Retinal pigment epithelial cell (primary cell): ENCODE measurements at places on chromosomes 2 and 18.
A peak's percentile ranks its signal among the peaks of the same experiment; 100 is the strongest.

GRCh38 chr2:158676295-158676694, 118.8 kb upstream of the DAPL1 start:
- DNase-seq: no peak

- DNase-seq: no peak
Observed at GRCh38 chr18:65749841-65750240, 971 bp upstream of the CDH7 start.

- DNase-seq: no peak
Observed at GRCh38 chr18:10410472-10411308, 43.7 kb upstream of the APCDD1 start.

- DNase-seq: no peak
Observed at GRCh38 chr2:56230156-56230555, 46.4 kb downstream of the CCDC85A start.

GRCh38 chr2:239086325-239087020, 238.6 kb downstream of the TWIST2 start:
- DNase-seq: no peak

DNA sequence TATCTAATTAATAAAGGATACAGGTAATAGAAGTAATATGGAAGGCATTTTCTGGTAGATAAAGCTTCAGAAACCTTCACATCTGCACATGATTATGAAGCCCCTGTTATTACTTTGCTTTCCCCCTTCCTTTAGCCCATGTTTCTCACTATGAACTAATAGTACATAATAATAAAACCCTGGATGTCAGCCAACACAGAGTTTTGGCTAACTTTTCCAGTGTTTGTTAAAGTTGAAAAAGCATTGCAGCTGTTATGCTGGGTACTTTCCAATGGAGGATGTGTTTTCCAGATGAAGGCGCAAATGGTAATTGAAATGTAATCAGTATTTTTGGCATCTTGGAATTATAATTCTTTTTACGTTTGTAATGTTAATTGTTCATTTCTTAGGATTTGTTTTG, 43.5 kb downstream of the SPTBN1 start:
- DNase-seq: no peak

GRCh38 chr2:182319556-182320505, 107.0 kb downstream of the PDE1A start:
- no peak for DNase-seq

DNA sequence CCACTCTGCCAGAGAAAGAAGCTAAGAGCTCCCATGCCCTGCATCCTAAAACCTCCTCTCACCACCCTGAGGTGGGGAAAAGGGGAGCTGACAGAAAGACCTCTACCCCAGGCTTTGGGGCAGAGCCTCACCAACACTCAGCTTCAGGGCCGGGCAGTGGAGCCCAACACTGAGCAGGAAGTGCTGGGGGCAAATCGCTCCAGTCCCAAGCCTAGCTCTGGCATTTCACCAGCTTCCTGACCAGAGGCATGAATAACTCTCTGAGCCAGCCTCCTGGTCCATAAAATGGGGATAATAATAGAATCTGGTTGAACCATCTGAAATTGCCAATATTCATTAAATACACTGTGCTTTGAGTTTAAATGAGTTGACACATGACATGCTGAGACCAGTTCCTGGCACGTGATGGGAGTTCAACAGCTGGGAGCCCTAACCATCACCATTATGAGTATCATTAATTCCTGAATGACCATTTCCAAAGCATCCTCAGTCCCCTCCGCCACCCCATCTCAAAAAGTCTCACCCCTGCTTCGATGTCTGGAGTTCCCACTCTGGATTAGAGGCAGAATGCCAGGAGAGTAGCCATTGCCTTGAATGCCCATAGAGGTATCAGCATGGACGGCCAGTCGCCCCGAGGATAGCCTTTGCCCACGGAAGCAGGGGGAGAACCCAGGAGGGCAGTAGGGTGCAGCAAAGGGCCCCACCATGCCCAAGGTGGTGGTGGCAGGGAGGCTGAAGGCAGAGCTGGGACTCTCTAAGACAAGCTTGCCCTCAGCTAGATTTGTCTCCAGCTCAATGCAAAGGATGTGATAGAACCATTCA, 153.4 kb downstream of the TNS1 start:
- no peak for DNase-seq

DNA sequence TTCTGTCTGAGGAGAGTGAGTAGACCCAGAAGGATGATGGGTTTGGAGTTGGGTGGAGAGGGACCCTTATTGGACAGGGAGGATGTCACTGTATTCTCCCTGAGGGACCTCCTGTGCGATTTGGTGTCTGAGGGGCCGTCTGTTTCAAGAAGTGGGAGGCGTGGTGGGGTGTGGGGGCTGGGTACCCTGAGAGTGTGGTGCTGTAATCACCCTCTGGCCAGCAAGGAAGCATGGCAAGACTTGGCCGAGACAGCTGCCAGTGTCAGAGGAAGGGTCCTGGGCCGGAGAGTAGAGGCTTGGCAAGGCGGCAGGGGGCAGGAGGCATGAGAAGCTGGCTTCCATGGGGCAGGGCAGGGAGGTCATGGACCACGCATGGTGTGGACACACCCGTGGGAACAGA, 43.1 kb downstream of the CTIF start:
- no peak for DNase-seq

GRCh38 chr2:203583701-203584100, 48.6 kb upstream of the RAPH1 start:
- DNase-seq: no peak

DNA sequence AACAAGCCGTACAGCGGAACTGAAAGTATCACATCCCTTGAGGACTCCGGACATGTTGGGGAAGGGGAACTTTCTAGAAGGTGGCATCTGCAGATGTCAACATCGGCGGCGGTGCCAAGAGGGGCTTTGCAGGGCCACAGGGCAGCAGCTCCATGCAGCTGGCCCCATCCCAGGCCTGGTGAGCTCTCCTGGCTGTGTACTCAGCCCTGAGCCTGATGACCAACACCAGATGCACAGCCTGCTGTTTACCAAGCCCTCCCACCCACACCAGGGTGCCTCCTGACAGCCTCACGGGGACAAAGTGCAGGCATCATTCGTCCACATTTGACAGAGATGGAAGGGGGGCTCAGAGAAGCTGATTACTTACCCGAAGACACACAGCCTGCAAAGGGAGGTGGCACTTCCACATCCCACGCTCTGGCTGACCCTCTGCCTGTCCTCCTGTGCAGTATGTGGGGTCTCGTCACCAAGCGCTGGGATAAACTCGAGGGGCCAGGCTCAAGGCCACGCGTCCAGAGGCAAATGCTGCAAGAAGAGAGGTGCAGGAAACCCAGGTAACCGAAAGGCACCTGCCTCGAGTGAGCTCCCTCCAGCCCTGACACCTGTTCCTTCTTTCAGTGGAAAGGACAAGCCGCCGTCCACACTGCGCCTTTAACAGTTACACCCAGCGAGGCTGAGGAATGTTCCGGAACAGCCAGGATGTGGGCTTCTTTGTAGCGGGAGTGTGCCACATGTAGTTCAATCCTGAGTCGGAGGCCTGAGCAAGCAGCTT, 69.0 kb upstream of the ASAP2 start:
- DNase-seq: no peak

DNA sequence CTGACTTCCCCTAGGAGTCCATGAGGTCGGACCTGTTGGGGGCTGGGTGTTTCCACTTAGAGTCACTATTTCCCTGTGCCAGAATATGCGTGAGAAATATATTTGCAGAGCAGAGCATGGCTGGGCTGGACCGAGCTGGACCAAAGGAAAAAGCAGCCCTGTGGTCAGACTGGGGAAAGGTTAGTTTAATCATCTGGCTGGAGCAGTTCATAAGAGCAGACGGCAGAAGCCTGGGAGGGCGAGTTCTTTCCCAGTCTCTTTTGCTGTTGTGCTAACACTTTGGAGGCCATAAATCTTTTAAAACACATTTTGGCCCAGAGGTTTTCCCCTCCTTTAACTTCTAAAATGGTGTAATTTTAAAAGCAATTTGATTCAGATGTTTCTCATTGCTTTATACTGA, 66.5 kb downstream of the GLI2 start:
- DNase-seq: no peak

DNA sequence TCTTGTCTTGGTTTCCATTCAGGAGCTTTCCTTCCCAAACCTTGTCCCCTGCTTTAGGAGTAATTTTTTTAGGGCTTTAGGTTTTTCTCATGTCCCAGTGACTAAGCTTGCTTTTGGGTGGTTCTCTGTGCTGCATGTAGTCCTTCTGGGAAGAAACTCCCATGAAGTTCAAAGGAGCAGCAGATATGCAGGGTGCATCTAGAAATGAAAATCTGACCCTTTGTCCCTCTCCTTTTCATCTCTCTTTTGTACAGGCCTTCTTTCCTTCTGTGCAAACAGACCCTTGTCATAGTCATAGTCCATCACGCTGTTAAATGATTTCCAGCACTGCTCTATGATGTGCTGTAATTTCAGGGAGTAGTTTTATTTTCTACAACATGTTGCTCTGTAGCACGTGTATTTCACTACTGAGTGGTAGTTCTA, 20.4 kb downstream of the FMNL2 start:
- no peak for DNase-seq

DNA sequence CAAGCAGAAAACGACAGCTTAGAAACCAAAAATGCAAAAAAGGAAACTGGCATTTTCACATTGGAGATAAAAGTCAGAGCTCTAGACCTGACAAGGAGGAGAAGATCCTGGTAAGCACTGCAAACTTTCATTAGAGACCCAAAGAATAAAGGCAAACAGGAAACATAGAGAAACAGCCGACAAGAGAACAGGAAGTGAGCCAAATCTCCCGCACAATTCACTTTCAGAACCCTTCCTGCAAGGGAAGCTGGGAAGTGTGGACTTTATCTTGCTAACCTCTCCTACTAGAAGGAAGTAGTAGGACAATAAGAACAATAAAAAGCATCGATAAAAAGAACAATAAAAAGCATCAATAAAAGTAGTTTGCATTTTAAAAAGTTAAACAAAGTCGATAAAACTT, 417.8 kb upstream of the SPHKAP start:
- no peak for DNase-seq

- no peak for DNase-seq
Observed at GRCh38 chr2:118667964-118668363, 179.5 kb downstream of the EN1 start.

- no peak for DNase-seq
Observed at GRCh38 chr2:176291809-176292283, 22.6 kb downstream of the MTX2 start.

- DNase-seq: no peak
Observed at GRCh38 chr2:121513597-121514333, 16.9 kb upstream of the RNU4ATAC start.

DNA sequence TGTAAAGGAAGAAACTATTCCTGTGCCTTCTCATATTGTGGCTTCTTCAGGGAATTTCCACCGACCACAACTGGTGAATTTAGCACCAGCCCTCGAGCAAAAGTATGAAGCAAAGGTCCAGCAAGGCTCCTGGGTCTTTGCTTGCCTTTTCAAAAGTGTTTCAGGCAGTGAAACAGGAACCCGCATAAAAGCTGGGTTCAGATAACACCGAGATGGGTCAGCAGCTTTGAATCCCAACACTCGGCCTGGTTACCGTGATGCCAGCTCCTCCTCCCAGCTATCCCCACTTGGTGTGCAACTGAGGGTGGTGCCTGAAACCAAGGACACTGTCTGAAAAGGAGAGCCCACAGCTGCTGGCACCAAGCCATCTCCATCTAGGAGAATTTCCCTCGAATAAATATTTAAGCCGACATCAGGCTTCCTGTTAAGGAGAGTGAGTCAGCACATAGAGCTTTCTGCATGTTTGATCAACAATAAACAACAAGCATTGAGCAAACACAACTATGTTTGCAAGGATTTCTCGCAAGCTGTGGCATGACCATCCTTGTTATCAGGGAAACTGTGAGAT, 69.5 kb downstream of the ANTXR1 start:
- peak; percentile 63 for DNase-seq

- no peak for DNase-seq
Observed at GRCh38 chr2:239398521-239398921, 2.3 kb downstream of the HDAC4 start.

DNA sequence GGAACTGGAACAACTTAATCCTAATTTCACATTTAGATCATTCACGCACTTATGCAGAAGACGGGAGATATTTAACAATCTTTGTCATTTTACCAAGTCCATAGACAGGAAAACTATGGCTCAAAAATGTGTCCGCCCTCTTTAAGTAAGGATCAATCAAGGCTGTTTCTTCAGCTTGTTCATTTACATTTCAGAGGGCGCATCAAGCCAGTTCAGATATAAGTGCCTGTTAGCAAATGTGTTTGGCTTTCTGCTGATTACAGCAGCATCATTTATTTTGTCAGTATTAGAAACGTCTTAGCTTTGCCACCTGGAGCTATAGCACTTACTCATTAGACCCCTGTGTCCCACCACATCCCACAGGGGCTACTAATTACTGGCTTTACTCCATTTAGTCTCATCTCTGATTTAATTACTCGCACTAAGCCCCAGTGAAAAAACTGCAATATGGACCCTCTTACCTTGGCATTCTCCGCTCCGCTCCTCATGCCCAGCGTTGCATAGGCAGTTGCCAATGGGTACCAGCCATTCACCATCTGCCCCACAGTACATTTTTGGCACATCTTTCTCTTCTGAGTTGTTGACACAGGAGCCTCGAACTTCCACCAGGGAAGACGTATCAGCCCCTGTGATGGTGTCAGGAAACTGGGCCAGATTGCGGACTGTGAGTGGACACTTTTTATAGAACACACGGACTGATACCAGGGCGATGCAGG, 8.7 kb downstream of the EPHA4 start:
- DNase-seq: no peak

DNA sequence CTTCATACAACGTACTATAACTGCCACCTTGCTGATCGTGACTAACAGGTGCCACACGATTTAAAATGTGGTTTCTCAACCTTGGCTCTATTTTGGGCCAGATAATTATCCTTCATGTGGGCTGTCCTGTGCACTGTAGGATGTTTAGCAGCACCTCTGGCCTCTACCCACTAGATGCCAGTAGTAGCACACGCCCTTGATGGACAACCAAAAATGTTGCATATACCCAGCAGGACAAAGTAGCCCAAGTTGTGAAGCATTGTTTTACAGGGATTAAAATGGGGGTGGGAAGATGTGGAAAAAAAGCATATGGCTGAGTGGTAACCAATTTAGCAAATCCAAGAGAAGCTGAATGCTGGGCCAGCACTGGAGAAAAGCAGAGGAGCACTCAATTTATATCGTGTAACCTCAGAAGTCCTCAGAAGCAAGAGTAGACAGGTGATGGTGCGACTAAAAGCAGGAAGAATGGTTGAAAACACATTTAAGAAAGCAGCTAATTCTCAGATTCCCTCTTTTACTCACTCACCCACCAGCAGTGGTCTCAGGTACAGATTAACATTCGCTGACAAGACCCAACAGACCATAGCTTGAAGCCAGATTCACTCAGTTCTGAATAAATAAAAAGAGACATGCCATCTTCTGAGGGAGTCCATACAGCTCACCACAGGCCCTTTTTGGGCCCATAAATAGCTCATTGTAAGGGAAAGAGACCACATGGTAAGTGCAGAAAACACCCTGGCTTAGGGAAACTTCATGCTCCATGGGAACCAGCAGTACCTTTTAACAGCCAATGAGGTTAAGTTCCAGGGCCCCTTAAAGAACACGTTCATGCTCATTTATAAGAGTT, 50.6 kb downstream of the RAPH1 start:
- peak; percentile 15 for DNase-seq
